ENCODE measurements at places on chromosomes 11 and 22. TPM values are rescaled to one million over a fixed set of nuclear protein-coding genes. Genes with fewer than 3 reads are reported as not detected.
A peak's percentile ranks its signal among the peaks of the same experiment; 100 is the strongest.

DNA sequence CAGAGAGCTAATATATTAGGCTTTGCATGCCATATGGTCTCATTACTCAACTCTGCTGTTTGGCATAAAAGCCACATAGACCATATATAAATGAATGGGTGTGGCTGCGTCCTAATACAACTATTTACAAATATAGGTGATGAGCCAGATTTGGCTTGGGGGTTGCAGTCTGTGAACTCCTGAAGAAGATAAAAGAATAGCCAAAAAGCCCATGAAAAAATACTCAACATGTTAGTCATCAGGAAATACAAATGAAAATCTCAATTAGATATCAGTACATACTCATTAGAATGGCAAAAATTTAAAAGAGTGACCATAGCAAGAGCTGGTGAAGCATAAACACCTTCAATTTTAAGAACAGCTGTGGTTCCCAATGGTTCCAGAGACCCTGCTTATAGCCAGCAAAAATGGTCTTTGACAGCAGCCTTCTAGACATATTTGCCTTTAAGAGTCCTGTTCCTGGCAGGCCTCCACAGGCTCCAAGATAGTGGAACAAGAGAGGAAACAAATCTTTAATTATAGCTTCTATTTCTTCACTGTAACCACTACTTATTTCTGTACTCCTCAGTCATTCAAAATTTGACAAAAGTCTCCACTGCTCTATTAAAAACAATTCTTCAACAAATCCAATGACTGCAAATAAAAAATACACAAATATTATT, 16.1 kb downstream of the C2CD3 start:
- DNase-seq = peak; percentile 22

- peak; percentile 43 for DNase-seq
These were observed 629.0 kb downstream of the TBC1D22A start for GRCh38 chr22:47391169-47392053.

DNA sequence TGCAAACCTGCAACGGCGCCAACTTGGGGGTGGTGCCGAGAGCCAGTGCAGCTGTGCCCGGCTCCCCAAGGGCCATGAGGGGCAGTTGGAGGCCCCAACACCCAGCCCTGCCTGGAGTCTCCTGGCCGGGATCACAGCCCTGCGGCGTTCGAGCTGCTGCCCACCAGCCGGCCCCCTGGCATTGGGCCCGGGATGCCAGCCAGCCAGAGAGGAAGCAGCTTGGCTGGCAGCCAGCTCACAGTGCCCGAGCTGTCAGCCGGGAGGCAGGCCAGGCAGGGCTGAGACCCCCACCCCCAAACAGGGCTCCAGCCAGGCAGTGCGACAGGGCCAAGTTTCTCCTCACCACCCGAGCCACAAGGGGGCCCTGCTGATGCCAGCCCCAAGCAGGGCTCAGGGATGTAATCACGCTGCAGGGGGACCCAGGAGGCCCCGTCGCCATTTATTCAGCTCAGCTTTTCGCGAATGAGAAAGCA, 26.0 kb upstream of the TCF20 start:
- DNase-seq = peak; percentile 5

DNA sequence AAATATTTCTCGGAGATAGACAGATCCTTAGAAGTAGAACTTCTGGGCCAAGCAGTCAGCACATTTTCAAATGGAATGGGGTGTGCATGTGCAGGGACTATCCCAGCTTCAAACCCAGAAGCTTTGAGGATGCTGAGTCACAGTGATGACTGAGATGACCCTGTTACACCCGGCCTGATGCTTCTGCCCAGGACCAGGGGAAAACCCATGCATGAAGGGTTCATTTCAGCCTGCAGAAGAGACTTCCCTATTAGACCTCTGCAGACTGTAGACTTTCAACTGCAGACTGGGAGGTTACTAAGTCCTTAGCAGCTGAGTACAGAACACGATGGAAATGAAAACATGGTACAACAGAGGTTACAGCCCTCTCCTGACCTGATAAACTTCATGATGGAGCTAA, 3.6 kb upstream of the OR2AT4 start:
- peak; percentile 62 for DNase-seq

DNA sequence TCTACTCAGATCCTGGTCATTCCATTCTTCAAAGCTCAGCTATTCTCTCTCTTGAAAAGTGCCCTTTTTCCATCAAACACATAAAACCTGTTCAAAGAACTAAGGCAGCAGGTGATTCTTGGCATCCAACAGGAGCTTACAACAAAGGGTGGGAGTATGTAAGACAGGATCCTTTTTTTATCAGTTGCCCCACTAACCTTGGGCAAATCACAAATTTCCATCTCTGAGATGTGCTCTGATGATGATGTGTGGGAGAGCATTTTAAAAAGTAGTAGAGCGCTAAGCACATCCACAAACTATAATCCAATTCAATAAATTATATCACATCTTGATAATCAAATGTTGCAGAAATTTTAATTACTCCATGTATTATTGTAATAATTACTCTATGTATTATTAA, 53.7 kb upstream of the FDX1 start:
- DNase-seq = no peak

DNA sequence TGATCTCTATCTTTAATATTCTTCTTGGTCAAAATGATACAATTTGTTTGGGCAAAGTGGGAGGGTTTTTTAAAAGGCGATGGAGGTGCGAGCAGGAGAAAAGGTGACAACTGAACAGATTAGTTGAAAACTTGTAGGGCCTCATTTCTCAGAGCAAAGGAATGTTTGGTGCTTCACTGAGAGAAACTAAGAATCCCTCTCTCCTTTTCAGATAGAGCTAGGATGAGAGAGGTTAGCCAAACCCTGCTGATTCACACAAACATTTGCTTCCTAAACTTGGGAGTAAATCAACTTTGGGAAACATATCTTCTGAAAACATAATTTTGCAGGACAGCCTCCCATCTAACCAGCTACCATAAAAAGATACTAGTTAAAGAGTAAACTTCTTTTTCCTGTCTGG, 57.0 kb downstream of the PHF21A start:
- DNase-seq = no peak

DNA sequence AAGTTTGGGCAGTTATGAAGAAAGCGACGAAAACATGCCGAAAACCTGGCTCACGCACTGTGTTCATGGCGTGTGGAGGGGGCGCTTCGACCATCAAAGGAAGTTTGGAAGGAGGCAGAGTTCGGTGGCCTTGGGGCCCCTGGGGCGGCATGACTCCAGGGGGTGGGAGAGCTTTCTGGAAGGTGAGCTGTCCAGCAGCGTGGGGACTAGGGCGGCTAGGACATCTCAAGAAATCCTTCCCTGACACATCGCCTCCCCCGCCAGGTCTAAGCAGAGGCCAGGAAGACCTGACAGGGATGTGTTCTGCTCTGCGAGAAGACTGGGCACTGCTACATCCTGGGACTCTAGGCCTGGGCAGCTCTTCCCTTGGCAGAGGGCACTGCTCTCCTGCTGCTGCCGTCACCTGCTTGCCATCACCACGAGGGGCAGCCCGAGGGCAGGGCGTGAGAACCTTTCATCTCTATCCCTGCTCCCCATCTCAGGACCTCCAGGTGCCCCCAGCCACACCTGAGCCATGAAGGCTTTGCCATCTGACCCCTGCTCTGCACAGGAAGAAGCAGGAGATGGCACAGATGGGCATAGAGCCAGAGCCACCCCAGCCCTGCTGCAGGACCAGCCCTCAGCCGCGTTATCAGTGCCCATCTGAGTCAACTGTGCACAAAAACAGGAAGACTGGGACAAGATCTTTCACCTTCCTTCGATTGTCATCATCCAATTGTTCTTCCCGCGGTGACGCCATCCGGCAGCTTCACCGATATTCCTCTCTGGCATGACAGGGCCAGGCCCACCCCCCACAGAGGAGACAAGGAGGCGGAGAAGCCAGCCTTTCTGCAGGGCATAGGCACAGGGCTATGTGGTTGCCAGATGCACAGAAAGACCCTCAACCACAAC, 12.7 kb downstream of the LINC01488 start:
- no peak for DNase-seq

GRCh38 chr11:81899156-81899555, 834.5 kb downstream of the FAM181B start:
- DNase-seq = no peak

DNA sequence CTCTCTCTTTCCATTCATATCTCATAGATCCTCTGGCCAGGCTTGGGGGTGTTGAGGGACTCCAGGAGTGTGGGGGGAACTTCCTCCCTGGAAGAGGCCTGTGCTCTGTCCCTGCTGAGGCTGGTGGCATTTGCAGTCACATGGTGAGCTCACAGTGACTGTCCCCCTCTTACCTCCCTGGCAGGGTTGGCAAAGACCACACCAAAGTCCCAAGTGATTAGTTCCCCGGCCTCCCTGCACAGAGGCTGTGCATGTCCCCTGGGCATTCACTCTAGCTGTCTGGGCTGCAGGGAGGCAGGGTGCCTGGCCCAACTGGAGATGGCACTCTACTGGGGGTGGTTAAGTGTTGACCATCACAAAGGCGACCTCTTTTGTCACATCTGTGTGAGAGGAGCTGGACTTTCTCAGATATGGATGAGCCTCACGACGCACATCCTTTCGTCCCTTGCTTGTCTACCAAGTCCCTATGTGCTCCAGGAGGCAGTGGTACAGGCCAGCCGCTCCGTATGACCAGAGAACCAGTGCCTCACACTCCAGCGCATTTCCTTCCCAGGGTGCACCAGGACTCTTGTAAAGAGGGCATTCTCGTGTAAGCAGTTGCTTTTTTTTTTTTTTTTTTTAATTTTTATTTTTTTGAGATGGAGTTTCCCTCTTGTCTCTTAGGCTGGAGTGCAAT, 8.8 kb downstream of the TANGO2 start:
- DNase-seq = no peak

- DNase-seq = no peak
These were observed 22.9 kb upstream of the CARD18 start for GRCh38 chr11:105162506-105162905.

GRCh38 chr22:22380098-22381030, 128.2 kb downstream of the ZNF280B start:
- peak; percentile 54 for DNase-seq

DNA sequence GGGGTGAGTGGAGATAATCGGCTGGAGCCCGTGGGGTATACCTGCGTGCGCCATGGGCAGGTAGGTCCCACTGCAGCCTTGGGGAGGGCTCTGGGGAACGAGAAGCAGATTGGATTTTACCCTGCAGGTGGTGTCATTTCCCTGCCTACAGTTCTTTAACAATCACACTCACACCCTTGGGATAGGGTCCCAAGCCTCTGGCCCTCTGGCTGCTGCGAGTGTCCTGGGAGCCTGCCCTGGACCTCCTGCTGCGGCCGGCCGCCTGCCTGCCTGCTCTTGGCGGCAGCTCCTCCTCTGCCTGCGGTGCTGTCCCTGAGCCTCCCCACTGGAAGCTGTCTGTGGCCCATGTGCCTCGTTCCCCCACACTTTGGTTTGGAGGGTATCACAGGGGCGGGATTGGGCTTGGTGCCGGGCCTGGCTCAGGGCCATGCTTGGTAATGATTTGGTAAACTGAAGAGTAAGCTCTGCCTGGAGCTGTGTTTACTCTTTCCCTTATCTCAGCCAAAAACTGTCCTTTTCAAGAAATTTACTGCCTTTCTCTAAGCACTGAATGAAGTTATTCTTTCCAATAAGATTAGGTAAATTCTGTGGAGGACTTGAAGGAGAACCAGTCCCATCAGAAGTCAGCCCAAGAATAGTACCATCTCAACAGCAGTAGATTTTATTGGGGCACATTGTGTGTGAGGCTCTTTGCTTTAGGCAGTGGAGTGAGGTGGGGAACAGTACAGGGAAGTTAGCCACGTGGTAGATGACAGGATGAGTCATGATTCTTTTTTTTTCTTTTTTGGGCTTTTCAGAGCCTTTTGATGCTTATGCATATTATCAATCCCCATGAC, 53.7 kb downstream of the TBC1D22A start:
- DNase-seq = peak; percentile 53

DNA sequence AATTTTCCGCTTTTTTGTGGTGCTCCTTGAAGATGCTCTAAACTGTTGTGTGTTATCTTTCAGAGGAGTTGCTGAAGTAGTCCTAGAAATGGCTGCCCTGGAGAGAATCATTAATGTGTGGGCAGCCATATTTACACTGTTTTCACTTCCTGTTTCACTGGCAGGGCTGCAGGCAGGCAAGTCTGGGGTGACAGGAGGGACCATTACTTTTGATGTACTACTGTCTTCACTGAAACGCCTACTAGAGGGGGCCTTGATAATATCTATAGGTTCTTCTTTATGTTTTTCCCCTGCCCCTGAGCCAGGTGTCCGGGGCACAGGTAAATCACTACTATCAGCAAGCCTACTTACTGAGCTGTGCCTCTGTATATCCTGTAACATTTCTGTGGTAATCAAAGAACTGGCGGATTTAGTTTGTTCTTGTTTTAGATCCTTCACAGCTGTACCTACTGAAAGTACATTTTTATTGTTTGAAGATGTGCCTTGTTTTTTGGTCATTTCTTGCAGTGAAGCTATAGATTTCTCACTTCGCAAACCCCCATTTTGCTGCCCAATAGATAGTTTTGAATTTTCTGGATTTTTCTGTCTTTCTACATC, 39.7 kb downstream of the ACAT1 start:
- no peak for DNase-seq

GRCh38 chr22:35971456-35972119, 57.0 kb downstream of the RBFOX2 start:
- peak; percentile 49 for DNase-seq

- no peak for DNase-seq
These were observed 43.0 kb downstream of the CECR2 start for GRCh38 chr22:17412232-17412631.

GRCh38 chr11:106327637-106328036, 250.2 kb downstream of the AASDHPPT start:
- no peak for DNase-seq

- no peak for DNase-seq
These were observed 186.1 kb downstream of the DSCAML1 start for GRCh38 chr11:117610901-117611300.

GRCh38 chr22:26054841-26055605, 114.2 kb upstream of the SEZ6L start:
- DNase-seq = no peak

DNA sequence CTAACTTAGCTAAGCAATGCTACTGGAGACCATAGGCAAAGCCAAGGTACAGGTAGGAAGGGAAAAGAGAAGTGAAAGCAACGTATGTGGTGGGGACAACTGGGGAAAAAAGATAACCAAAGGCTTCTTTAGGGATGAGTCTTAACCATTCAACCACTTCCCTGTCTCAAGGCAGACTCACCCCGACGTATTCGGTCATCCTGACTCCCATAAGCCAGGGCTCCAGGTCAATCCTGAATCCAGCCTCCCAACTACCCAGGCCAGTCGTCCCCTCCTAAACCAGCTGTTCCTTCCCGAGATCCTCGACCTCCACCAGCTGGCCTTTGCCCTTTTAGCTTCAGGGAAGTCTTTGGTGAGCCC, 330 bp downstream of the ACP2 start:
- DNase-seq = peak; percentile 63

PLA2G3 gene
- total RNA-seq = not detected

UNC93B1 gene
- 21.9 TPM for total RNA-seq

SCGB2A2 gene
- total RNA-seq = not detected

TSPAN32 gene
- total RNA-seq = not detected

PANX3 gene
- not detected for total RNA-seq

CYB5R2 gene
- total RNA-seq = 0.17 TPM

CDHR5 gene
- not detected for total RNA-seq

OR52I1 gene
- total RNA-seq = not detected

CHRM1 gene
- total RNA-seq = not detected

All from LHCN-M2 (cell line).